Inflammatory macrophage treated with lipopolysaccharide for 4 hours (primary cell): ENCODE measurements at places on chromosomes 2 and 18.

DNA sequence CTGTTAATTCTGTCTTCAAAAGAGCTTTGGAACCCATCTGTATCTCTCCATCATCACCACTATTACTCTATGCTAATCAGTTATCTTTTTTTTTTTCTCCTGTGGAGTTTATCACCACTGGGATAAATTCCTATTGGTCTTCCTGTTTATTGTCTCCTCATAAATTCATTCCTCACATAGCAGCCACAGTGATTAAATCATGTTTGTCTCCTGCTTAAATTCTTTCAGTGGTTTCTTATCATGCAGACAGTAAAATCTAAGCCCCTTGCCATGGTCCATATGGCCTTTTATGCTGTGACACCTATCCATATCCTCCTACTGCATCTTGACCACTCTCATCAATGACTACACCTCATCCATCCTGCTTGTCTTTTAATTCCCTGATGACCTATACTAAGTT lies 239.8 kb upstream of the ZEB2 start:
- no peak for DNase-seq

DNA sequence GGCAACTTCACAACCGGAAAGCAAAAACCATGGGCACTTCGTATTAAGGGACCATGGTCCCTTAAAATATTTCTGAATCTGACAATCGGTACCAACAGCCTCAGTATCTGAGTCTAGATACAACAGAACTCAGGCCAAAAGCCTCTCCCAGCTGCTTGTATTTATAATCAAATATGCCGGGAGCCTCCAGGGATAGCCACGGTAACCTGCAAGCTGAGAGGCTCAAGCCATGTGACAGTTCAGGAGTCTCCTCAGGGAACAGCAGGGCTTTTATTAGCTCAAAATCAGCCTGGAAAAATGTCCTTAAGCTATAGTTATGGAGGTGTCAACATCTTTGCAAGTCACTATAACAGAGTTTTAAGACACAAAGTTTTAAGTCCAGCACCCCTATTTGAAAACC lies 352.8 kb upstream of the GYPC start:
- DNase-seq = no peak

DNA sequence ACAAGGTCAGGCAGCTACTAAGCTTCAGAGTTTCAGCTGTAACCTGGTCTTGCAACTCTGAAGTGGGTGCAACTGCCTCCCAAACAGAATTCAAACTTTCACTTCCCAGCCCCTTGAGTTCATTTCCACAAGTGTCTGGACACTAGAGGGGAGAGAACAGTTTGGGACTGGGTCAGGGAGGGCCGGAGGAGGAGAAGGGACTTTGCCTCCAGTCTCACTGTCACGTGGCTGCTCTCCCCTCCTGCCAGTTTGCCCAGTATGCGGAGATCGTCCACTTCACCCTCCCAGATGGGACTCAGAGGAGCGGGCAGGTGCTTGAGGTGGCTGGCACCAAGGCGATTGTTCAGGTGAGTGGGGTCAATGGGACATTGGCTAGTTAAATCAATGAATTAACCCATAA lies 20.6 kb upstream of the ANKRD53 start:
- DNase-seq = no peak

DNA sequence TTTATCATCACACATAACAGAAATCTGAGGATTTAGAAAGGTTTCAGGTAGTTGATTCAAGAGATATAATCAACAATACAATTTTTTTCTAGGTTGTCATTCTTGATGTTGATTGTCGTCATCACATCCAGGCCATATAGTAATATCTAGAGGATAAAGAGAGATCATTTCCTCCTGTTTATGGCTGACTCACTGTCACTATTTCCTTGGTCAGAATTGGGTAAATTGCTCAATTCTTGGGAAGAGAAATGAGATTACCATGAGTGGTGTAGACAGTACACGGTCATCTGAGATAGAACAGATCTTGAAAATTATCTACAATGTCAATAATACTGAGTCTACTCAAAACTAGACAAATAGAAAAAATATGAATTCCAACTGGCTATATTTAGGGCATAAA lies 78.8 kb downstream of the ZNF804A start:
- peak; percentile 59 for DNase-seq

- DNase-seq = peak; percentile 97
These were observed 80.7 kb upstream of the LDLRAD4 start for GRCh38 chr18:13137670-13138419.

- no peak for DNase-seq
These were observed 301.3 kb upstream of the RGPD4 start for GRCh38 chr2:107525406-107525805.

GRCh38 chr2:217930761-217931563 lies 71.8 kb downstream of the TNS1 start:
- peak; percentile 14 for DNase-seq

DNA sequence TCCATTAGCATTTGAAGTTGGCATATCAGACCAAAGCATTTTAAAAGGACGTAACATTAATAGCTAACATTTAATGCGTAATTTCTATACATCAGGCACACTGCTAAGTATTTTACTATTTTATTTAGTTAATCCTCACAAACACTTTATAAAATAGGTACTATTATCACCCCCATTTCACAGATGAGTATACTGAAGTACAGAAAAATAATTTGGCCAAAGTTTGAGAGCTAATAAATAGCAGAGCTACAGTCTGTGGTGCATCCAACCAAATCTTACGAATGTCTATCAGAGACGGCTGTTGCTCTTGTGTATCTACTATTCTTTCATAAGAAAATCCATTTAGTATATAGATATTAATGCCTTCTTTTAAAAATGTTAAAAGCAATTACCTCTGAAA lies 11.9 kb downstream of the TYW5 start:
- DNase-seq = no peak

- DNase-seq = no peak
These were observed 120.5 kb upstream of the MC4R start for GRCh38 chr18:60493066-60493465.

- DNase-seq = no peak
These were observed 5.0 kb downstream of the ARID5A start for GRCh38 chr2:96541398-96542152.

DNA sequence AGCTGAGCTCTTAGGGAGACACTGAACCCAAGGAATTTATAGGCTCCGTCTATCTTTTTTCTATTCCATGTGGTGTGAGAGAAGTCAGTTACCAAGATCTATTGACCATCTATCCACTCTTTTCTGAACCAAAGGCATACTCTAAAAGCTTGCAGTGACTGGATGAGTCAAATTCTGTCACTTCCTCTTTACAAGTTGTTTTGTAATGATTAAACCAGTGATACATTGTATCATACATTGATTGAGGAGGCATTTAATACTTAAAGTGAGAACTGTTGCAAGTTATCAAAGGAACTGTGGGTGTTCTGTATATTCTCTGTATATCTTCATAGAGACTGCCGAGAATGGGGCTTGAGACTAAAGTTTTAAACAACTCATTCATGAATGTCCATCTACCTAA lies 188.8 kb downstream of the CAMKMT start:
- peak; percentile 71 for DNase-seq

DNA sequence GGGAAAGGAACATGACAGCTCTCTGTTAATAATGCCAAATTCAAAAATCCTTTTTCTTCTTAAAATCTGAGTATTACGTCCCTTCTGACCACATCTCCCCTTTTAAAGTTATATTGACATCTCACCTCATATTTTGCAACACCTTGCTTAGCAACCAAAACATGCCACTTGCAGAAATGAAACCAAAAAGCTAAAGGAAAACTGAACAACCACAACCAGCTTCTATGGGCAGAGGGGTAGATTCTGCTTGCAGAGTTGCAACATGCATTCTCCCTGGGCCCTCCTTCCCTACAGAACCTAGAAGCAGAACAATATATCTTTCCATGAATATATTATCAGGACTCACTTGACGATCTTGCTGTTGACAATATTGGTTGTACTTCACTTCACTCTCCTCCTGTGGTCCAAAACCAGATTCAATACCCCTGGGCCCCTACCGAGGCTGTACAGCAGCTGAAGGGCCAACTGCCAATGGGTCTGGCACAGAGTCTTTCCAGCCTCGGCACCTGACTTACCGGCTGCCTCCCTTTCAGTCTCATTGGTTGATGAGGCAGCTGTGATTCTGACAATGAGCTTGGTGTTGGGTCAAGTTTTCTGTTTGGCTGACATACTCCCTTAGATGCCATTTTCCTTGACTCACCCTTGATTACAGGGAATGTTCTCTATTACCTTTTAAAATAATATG lies 616.6 kb downstream of the ZEB2 start:
- DNase-seq = peak; percentile 73

- DNase-seq = no peak
These were observed 451.1 kb upstream of the NETO1 start for GRCh38 chr18:73318739-73319479.

GRCh38 chr18:48711651-48712486 lies 173.0 kb downstream of the CTIF start:
- peak; percentile 63 for DNase-seq

DNA sequence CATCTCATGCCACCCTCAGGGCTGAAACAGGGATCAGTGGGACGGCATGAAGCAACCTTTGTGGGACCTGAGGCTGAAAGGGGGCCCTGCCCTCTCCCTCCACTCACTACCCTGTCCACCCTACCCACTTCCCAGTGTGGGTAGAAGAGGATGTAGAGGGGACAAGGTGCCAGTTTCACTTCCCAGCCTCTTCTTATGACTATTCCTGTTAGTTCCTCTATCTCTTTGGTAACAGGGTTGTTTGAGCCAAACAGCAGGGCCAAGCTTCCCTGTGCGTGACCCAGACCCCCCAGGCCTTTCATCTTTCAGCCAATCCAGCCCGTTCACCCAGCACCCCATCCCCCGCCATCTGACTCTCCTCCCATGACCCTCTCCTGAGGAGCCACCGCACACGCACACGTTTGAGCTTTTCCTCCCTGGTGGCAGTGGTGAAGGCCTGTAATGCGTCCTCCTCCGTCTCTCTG lies 82.3 kb downstream of the STPG4 start:
- peak; percentile 91 for DNase-seq

- no peak for DNase-seq
These were observed 433.0 kb upstream of the REG3G start for GRCh38 chr2:78592491-78592890.

DNA sequence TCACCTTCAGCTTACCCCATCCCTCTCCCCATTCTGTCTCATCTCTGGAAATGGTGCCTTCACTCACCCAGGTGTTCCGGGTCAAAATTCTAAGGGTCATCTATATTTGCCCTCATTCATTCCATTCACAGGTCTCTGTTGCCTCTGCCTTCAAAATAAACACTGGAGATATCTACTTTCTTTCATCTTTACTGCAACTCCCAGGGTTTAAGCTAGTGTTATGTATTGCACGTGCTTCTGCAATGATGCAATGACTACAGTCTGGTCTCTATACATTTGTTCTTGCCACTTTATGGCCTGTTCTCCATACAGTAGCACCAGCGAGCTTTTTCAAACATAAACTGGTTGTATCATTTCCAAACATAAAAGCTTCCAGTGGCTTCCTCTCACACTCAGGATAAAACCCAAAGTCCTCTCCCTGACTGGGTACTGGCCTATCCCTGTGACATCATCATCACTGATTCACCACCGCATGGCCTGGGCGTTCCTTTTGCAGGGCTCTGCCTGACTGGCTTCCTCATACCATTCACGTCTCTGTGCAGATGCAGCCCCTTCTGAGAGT lies 14.3 kb downstream of the DSG2 start:
- DNase-seq = peak; percentile 71

GRCh38 chr2:43224131-43224570 lies 2.3 kb downstream of the ZFP36L2 start:
- peak; percentile 70 for DNase-seq

GRCh38 chr2:55958756-55959155 lies 35.2 kb upstream of the EFEMP1 start:
- DNase-seq = no peak

GRCh38 chr2:28135799-28136198 lies 245.3 kb downstream of the BABAM2 start:
- DNase-seq = no peak

- no peak for DNase-seq
These were observed 370.3 kb upstream of the LINC00305 start for GRCh38 chr18:64519201-64519600.

DNA sequence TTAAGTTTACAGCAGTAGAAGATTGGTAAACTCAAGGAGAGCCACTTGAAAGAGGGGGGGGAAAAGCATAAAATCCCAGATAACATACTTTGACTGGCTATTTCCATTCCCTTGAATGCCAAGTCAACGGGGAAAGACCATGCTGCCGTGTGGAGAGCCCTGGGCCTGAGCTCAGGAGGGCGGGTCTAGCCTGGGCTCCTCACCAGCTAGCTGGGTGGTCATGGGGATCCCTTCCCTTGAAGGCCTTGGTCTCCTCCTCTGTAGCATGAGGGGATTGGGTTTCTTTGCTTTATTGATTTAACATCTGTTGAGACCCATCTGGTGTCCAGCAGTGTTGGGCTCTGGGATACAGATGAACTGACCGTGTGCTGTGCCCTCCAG lies 35.0 kb downstream of the TEX51 start:
- no peak for DNase-seq

DNA sequence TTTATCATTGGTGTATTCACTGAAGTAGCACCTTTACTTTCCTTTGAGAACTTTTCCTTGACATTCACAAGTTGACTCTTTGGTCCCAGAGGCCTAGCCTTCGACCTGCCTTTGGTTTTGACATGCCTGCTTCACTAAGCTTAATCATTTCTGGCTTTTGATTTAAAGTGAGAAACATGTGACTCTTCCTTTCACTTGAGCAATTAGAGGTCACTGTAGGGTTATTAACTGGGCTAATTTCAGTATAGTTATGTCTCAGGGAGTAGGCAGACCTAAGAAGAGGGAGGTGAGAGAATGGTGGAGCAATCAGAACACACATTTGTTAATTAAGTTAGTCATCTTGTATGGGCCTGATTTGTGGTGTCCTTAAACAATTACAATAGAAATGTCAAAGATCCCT lies 1040.7 kb upstream of the SLC39A10 start:
- DNase-seq = no peak

DNA sequence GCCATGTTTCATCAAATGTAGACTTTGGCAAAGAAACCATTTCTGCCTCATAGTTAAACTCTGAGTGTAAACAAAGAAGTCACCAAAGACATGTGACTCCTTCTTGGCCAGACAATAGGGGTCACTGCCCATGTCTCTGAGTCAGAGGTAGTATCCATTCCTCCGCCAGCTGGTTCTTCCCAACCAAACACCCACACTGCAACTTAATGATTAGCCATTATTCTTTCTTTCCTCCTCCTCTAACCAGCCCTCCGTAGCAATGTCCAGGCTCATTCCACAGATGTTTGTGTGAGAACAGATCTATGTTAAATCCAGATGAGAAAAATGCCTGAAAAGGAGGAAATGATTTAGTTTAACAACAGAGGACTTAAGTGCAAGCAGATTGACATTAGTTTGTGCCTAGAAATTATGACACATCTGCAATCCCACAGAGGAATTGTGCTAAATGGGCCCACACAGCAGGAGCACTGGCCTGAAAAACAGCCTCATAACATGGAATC lies 127.9 kb upstream of the SH3BP4 start:
- no peak for DNase-seq

- peak; percentile 84 for DNase-seq
These were observed 24.9 kb downstream of the HADHB start for GRCh38 chr2:26269571-26270158.

GRCh38 chr2:152647552-152647951 lies 69.7 kb downstream of the PRPF40A start:
- DNase-seq = no peak

- DNase-seq = no peak
These were observed 722.7 kb downstream of the TSN start for GRCh38 chr2:122478117-122478516.

GRCh38 chr2:46421361-46421760 lies 58.0 kb upstream of the TMEM247 start:
- no peak for DNase-seq
